Stimulated activated CD4-positive, alpha-beta T cell treated with anti-CD3 and anti-CD28 coated beads, Interleukin-4, amount 100 ng/mL, for 1 hour (primary cell): ENCODE measurements at places on chromosomes 2 and 18.

DNA sequence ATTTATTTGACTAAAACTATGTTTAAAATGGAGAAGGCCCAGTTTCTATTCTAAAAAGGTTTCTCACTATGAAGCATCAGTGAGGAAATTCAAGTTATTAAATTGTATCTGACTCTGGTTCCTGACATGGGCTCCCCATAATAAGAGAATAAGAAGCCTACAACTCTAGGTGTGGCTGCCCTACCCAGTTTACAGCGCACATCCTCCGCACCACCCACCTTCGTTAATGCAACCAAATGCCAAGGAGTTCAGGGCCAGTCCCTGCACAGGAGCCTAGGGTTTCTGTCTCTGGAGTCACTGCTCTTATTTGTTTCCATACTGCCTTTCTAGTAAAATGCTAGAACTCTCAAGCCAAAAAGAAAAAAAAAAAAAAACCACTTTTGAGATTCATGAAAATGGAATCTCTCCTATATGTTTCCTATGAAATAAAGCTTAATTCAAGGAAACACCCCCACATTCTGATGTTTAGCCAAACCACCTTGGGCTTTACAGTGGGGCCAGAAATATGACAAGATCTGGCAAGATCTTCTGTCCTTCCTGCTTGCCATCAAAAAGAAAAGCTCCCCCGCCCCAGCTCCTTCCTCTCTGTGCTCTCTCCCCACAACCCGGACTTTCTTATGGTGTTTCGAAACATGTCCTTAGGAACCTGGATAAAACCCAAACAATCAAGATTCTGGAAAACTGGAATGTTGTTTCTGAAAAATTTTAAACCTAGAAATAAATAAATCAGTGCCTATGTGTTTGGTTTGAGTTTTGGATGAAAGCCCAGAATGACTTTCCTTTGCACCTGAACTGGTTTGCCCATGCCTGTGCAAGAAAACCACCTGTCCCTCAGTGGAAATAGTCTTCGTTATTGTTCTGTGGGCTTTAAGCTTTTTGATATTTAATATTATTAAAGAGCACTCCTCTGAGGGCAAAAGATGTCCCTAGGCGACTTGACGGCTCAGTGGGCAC lies 136.7 kb downstream of the SP3 start:
- DNase-seq = no peak

- DNase-seq = no peak
These were observed 6.5 kb upstream of the PPP3R1 start for GRCh38 chr2:68258851-68259250.

- no peak for DNase-seq
These were observed 313.8 kb downstream of the LNPK start for GRCh38 chr2:175688243-175688642.

DNA sequence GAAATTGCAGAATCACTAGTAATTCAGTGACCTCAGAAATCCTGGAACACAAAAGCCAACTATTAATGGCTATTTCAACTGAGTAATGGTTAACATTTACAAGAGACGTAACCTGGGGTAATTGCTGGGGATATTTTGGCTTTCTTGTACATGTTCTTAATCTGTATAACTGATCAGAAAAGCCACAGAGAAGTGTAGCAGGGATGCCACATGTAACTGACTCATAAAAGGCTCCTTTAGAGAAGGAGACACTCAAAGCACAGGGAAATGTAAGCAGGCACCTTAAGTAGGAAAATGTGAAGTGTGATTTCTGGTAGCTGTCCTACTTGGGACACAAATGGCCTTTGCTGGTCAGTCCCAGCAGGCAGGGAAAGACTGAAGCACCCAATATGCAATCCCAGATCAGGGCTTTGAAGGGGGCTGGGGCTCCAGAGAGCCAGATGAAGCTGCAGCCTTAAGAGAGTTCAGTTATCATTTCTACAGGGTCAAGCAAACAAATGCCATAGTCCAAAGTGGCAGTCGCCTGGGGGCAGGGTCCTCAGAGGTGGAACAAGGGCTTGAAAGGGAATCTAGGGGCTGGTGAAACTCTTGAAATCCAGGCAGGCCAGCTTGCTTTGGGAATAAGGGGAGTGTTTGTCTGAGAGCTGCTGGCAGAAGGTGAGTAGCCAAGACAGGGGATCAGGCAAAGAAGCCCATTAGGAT lies 7.2 kb upstream of the SPOPL start:
- DNase-seq = no peak

DNA sequence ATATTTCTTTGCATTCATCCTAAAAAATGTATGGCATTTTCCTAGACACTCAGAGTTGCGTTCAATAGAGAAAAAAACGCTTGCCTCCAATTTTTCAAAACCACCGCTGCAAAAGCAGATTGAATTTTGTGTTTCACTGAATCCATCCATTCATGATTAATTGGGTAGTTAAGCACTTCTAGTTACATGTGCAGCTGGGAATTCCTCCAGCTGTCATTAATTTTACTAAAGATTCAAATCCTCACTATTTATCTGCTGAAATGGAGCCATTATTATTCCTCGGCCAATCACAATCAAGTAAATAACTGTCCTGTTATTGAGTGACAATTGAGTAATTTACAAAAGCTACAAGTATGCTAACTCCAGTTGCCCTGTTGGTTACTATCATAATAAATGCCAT lies 75.8 kb upstream of the ARL5A start:
- DNase-seq = no peak

DNA sequence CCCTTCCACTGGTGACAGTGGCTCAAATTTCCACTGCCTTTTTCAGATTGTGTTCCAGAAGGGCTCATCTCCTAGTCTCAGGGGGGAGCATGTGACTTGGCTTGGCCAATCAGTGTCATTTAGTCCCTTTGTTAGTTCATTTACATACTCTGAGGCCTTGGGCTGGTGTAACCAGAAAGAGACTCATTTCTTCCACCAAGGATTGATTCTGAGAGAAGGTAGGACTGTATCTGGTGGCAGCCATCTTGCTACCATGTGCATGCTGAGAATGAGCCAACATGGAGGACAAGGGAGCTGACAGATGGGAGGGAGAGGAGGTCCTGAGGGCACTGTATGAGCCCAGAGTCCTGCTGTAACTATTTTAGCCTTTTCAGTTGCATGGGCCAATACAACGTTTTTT lies 191.7 kb downstream of the THSD7B start:
- DNase-seq = no peak

DNA sequence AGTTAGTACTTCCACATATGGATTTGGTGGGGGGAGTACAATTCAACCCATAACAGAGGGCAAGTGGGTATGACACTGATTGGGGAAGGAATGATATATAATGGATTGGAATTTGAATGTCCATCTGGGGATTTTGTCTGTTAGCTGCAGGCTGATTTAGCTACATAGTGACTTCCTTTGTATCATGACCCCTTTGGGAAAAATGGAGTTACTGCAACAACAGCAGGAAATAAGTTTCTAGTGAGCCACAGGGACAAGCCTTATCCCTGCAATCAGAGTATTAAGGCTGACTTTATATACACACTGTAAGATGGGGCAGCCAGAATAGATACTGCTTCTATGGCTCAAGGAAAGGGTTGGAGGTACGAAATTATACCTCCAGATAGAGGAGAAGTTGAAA lies 404.4 kb upstream of the MEIS1 start:
- DNase-seq = no peak

GRCh38 chr2:88810017-88810416 lies 118.5 kb downstream of the RPIA start:
- DNase-seq = no peak

- DNase-seq = no peak
These were observed 103.0 kb downstream of the DNER start for GRCh38 chr2:229611360-229611759.

DNA sequence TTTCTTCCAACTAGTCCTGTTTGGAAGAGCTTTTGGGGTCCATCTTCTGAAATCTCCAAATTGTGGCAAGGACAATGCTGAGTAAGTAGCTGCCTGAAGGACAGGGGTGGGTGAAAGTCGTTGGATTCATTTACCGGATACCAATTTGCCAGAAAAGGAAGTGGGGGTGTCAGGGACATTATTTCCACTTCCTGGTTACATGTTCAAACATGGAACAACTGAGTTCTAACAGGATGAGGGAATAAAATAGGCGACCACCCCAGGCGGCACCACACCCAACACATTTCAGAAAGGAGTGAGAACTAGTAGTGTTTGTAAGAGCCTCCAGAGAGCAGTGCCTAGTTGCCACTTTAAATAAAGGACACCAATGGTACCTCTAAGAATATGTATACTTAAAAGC lies 158.6 kb upstream of the SERTAD2 start:
- DNase-seq = no peak

- no peak for DNase-seq
These were observed 319.5 kb downstream of the ALK start for GRCh38 chr2:29601872-29602271.

DNA sequence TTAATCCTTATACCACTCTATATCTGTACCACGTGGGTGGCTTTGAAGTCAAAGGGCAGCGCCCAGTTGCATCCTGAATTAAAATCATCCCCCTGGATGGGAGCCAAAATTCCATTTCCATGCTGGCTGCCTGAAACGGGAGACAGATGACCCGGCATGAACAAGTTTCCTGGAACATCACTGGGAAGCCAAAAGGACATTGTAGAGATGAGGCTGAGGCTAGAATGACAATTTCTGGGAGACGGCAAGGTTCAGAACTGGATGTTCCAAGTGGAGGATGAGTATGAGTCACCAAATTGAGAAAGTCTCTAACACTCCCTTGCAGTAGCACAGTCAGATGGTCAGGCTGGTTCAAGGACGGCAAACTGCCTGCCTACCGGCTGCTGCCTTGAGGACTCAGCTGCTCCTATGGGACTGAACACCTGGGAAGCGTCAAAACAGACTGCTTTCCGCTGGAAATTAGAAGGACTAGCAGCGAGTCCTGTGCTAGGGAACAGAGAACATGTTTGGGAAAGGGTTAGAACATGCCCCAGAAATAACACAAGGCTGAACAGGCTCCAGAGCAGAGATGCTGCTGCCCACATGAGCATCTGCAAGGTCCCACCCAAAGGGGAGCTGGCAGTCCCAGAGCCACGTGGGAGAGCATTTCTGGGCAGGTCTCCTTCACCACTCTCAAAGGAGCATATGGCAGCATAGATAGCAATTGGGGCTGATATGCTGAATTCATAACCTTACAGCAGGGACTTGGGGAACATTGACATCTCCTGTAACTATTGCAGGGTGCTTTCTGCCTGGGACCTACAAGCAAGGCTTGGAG lies 32.0 kb downstream of the YPEL5 start:
- no peak for DNase-seq

DNA sequence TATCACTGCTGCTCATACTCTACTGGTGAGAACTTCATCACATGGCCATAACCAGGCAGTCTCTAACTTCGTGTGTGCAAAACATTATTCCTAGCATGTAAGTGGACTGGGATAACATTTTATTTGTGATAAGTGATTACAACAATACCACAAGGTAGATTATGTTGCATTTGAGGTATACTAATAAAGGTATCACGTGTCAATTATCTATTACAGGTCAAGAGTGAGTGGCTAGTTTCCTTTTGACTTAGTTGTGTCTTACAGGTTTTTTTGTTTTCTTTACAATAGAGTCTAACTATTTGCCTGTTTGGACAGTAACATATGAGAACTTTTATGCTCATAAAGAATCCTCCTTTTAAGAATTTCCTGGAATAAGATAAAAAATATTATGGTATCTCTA lies 67.2 kb upstream of the DSC1 start:
- no peak for DNase-seq

- DNase-seq = no peak
These were observed 28.6 kb upstream of the FAM136A start for GRCh38 chr2:70330476-70330875.

DNA sequence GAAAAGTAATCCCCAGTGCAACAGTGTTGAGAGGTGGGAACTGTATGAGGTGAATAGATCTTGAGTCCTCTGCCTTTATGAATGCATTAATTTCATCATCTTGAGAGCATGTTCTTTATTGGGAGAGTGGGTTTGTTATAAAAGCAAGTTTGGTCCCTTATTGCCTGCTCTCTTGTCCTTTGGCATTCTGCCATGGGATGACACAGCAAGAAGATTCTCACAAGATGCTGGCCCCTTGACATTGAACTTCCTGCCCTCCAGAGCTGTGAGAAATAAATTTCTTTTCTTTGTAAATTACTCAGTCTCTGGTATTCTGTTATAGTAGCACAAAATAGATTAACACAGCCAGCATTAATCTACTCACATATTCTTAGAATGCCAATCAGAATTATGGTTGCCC lies 108.6 kb downstream of the EHBP1 start:
- DNase-seq = no peak

- no peak for DNase-seq
These were observed 39.4 kb upstream of the SMAD2 start for GRCh38 chr18:47969816-47970215.

DNA sequence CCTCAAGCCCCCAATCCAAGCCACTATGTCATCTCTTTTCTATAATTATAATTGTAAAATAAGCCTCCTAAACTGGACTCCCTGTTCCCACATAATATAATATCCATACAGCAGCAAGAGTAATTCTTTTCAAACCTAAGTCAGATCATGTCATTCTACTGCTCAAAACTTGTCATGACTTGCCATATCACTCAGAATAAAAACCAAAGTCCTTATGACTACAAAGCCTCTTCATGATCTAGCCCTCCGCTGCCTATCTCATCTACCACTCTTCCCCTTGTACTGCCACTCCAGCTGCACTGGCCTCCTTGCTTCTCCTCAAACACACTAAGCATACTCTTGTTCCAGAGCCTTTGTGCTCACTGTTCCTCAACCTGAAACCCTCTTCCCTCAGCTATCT lies 69.9 kb downstream of the MEMO1 start:
- DNase-seq = no peak

DNA sequence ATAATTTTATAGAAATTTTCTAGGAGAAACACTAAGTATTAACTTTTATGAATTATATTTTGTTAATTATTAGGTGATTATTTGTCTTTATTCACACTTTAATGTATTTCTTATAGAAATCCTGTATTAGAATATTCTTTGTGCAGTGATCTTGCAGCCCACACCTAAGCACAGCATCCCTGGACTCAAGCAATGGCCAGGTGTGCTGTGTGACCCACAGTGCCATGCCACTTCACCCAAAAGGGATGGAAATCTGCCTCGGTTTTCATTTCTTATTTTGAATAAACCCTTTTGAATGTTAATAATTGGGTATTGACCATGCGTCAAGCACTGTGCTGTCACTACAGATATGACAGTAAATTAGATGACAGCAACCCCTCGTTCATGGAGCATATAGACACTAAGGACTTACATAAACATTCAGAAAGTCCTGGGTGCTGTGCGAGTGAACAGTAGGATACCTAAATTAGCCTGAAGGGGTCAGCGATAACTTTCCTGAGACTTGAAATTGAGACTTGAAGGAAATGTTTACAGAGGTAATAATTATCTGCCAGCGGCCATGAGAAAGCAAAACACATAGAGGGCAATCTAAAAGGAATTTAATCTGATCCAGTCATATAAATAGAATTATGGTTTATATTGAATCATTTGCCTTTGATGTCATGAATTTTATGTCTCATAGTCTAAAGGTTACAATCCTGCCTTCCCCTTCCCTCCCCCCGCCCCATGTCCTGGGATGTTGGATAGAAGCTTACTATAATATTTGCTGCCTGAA lies 52.7 kb upstream of the CALCRL start:
- no peak for DNase-seq

GRCh38 chr2:168639441-168639898 lies 163.0 kb upstream of the NOSTRIN start:
- no peak for DNase-seq
